ENCODE measurements at places on chromosomes 3 and 15.

- peak; percentile 18 for DNase-seq
These were observed 153.4 kb upstream of the SMAD3 start for GRCh38 chr15:66912001-66912400.

GRCh38 chr15:65395567-65396202 is 17.9 kb upstream of the IGDCC3 start:
- DNase-seq: no peak

DNA sequence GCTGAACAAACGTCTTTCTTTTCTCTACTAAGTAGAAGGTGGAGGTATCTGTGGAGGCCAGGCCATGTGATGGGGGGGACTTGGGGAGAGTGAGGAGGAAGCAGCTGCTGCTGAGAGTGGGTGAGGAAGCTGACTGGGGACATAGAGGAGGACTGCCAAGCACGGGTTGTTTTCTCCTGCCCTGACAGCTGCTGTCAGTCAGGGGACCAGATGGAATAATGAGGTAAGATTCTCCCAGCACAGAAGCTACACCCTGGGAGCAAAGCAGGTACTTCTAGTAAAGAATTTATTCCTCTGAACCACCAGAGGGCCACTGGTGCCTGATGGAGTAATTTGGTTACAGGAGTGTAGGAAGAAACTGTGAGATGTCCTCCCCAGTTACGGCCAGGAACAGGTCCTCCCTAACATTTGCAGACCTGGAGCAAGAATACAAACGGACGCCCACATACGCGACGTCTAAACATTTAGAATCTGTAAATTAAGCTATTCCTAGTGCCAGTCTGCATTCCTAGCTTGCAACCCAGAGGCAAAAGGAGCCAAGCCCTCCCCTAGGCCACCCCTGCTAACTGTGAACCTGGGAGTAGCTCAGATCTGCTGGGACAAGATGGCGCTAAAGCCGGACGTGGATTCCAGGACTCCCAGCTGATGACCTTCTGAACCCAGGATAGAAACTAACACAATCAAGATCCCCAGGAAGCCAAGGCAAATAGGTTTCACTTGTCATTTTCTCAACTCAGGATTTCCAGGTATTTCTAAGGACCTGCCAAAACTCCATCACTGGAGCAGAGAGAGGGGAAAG is 14.8 kb downstream of the CRYGS start:
- no peak for DNase-seq

- no peak for DNase-seq
These were observed 15.4 kb upstream of the ISLR start for GRCh38 chr15:74157868-74158827.

DNA sequence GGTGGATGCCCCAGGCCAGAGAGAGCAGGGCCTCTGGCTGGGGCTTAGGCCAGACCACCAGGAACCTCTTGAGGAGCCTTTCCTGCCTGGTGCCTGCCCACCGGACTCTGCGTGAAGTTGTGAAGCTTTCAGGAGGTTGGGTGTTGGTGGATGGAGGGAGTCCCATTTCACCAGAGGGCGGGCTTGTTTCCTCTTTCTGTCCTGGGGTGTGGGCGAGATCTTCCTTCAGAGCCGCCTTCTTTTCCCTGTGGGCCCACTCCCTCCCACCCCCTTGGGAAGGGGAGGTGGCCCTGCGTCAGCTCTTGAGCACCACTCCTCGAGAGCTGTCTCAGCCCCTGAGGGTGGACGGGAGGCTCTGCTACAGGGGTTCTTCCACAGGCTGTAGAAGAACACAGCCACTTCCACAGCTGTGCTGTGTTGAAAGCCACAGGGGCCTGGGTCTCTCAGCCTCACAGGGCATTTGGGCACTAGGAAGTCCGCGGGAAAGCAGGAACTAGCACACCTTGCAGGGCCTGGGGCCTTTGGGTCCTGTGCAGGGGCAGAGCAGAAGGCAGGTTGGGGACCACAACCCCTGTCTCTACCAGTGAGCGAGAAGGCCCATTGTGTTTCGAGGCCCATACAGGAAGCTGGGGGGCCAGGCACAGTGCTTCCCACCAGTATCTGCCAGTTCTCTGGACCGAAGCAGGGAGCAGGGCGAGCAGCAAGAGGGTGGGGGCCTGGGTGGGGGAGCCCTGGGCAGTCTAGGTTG is 2.1 kb downstream of the AMIGO3 start:
- DNase-seq: no peak

GRCh38 chr15:90982135-90982534 is 12.2 kb downstream of the PRC1 start:
- DNase-seq: no peak

GRCh38 chr3:24562895-24563294 is 68.2 kb upstream of the THRB start:
- no peak for DNase-seq

- no peak for DNase-seq
These were observed 93.6 kb upstream of the POU1F1 start for GRCh38 chr3:87370007-87370406.

DNA sequence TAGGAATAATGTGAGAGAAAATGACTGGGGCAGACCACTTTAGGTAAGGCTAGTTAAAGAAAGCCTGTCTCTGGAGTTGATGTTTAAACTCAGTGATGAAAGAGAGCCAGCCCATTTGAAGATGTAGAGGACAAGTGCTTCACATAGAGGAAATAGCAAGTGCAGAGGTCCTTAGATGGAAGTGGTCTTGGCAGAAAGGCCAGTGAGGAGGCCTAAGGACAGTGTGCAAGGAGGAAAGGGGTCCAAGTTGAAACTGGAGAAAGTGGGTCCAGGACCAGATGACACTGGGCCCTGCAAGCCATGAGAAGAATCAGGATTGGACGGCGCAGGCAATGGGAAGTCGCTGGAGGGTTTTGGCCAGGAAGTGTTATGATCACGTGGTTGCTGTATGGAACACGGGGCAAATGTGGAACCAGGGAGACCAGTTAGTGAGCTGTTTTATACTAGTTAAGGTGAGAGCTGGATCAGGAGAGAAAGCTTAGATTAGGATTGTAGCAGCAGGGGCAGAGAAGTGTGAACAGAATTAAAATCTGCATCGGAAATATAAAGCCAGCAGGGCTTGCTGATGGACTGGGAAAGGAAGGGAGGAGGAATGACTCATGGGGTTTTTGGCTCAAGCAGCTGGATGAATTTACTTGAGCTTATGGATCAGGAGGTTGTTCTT is 48.0 kb upstream of the SCAANT1 start:
- DNase-seq: no peak

DNA sequence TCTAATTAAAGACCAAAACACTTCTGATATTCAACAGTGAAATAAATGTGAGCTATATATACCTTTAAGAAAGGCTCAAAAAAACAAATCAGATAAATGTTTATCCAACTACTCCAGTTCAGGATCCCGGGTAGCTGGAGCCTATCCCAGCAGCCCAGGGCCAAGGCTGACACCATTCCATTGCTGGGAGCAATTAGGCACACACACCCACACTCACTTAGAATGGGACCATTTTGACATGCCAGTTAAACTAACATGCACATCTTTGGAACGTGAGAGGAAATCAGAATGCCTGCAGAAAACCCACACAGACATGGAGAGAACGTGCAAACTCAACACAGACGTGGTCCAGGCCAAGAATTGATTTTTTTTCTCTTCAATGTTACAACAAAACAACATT is 30.0 kb upstream of the PLSCR4 start:
- DNase-seq: no peak

- no peak for DNase-seq
These were observed 80.0 kb downstream of the CSNK1G1 start for GRCh38 chr15:64275934-64276333.

DNA sequence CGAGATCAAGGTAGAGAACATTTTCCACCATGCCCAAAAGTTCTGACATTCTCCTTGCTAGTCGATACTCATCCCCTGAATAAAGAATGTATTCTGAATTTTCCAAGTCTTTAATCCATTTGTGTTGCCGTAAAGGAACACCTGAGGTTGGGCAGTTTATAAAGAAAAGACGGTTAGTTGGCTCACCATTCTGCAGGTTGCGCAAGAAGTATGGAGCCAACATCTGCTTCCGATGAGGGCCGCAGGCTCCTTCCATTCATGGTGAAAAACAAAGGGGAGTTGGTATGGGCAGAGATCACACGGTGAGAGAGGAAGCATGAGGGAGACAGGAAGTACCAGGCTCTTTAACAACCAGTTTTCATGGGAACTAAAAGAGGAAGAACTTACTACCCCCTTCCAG is 121.2 kb downstream of the DCLK3 start:
- DNase-seq: no peak

- no peak for DNase-seq
These were observed 305.1 kb downstream of the LSAMP start for GRCh38 chr3:116140100-116140689.

- no peak for DNase-seq
These were observed 98.7 kb downstream of the RAP2B start for GRCh38 chr3:153260681-153261080.

GRCh38 chr3:21526461-21526860 is 224.5 kb downstream of the ZNF385D start:
- no peak for DNase-seq

DNA sequence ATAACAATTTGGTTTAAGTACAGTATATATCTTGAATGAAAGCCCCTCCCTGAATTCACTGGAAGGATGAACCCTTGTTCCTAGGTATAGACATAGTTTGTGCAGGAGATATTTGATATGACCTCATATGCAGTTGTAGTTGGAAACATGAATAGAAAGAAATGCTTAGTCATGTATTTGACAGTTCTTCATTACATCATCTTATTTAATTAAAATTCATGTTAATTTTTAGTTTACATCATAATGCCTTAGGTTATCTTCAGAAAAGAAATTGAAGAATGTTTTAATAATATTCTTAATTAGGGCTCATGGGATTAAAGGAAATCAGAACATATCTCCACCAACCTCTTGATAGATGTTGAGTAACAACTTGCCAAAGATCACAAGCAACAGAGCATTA is 19.2 kb downstream of the SLC2A2 start:
- DNase-seq: no peak

DNA sequence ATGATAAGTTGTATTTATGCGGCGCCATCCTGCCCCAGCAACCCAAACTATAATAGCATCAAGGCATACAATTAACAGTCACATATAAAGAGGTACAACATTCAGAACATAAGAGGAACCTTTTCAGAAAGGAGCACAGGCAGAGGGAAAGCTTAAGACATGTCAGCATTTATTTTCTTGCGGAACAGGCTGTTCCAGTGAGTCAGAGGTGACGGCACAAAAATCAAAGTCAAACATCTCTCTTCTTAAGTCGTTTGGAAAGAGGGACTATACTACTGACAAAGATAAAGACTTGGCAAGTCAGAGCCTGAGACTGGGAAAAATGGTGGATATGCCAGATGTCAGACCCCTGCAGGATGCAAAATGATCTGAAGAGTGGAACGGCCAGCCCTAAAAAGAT is 128.4 kb downstream of the CTNNB1 start:
- DNase-seq: no peak

DNA sequence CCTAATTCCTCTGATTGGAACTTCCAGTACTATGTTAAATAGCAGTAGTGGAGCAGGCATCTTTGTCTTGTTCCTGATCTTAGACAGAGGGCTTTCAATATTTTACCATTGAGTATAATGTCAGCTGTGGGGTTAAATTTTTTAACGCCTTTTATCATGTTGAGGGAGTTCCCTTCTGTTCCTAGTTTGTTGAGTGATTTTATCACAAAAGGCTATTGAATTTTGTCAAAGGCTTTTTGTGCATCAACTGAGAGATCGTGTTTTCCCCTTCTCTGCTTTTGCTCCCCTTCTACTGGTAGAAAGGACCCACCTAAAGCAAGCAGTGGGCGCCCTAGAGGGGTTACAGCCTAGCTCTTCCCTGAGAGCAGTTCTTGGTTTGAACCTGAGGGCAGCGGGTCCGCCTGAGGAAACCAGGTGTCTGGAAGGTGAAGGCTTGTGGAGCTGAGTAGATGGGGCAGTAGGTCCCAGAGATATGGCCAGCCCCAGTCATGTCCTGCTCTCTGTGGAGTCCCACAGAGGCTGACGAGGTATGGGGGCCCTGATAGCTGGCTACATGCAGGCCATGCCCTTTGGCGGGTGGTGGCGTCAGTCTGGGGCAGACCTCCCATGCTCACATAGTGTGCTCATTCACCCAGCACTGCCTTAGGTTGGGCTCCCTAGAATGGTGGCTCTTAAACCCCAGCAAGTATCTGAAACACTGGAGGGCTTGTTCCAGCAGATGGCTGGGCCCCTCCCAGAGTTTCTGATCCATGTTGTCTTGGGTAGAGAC is 11.3 kb downstream of the HDAC11 start:
- no peak for DNase-seq
